ENCODE measurements at places on chromosomes 3 and 15.

- DNase-seq: no peak
These were observed 784.0 kb downstream of the ZPLD1 start for GRCh38 chr3:103218793-103219192.

GRCh38 chr3:96259299-96259698, 555.1 kb upstream of the EPHA6 start:
- DNase-seq: no peak

DNA sequence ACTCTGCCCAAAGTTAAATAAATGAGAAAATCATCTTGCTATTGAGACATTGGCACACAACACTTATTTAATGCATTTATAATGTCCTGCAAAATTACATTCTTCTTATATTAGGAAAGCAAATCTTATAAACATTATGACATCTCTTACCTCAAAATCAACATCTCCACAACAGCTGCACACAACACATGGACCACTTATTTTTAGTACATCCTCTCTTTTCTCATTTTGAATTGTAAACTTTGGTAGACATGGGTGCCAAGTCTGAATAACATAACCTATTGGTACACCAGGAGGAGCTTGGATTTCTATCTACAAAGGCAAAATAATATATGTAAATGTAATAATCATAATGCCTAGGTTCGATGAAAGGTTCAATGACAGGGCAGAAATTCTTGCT, 23.0 kb downstream of the PLSCR1 start:
- no peak for DNase-seq

- no peak for DNase-seq
These were observed 88.9 kb upstream of the OSBPL11 start for GRCh38 chr3:125684199-125684598.

DNA sequence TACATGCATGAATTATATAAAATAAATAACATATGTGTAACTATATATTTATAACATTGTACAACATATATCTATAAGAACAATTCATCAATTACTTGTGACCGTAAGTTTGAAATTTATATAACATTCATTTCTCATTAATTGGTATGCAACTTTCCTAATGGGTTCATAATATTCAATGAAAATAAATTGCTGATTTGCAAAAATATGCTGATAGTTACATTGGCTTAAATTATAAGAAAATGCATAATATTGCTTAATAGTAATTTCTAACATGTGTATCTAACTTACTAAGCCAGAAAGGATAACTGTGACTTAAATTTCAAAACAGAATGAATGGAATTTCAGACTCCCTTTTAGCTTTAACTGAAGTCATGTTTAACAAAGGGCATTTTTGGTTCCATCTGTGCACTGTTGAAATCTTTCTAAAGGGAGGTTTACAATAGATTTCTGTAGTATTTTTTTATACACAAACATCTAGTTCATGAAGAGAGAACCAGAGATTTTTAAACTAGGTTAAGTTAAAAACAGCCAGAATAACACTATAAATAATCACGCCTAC, 310.9 kb downstream of the TBC1D5 start:
- no peak for DNase-seq

- DNase-seq: peak; percentile 6
These were observed 339.7 kb upstream of the NR2F2 start for GRCh38 chr15:95990833-95991232.

DNA sequence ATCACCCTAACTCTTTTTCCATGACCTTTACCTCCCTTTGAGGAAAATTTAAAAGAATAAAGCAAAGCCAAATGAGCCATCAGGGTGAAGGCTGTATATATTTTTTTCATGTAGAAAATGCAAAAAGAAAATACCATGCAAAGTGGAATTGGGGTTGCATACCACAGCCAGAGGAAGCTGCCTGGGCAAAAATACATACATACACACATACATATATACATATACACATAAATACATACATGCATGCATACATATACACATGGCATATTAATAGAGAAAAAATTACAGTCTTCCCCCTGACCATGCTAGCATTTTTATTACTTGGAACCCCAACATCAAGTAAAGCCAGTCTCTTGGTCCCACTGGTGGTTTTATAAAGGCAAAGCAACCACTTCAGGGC, 63.7 kb upstream of the TMCO5A start:
- no peak for DNase-seq

- DNase-seq: peak; percentile 73
These were observed 79.7 kb downstream of the TMEM266 start for GRCh38 chr15:76139368-76140073.

- DNase-seq: no peak
These were observed 207.0 kb upstream of the ONECUT1 start for GRCh38 chr15:52997123-52997522.

- no peak for DNase-seq
These were observed 22.0 kb downstream of the CXCR6 start for GRCh38 chr3:45965253-45965652.

DNA sequence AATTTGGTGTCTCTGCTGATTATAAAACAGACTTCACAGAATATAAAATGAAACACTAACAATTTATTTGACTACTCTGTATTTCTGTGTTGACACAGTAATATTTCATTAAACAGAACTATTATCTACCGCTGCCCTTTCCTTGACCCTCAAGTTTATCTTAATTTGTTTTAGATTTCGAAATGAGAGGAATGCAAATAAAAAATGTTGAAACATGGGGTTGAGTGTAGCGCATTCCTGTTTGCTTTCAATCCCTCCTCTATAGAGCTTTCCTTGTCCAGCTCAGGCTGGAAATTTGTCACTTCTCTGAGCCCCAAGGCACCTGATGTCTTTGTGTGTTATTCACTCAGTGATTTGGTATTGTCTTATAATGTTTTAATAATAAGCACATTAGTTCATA, 550.2 kb downstream of the ZBBX start:
- DNase-seq: no peak

GRCh38 chr3:4570840-4571621, 77.9 kb downstream of the ITPR1 start:
- DNase-seq: no peak

DNA sequence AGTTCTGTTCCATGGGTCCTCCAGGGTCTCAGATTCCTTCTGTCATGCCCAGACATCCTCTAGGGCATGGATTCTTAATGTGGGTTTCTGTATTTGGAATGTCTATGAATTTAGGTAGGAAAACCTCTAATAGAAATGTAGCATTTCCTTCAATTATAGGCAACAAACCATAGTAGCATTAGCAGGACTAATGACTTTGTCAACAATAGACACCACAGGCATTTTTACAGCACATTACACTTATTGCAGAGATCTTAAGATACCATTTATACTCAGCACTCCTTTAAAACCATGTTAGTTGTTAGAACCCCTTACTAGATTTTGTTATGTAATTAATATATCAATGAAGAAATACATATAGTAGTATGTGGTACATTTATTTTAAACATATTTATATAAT, 77.8 kb upstream of the TBC1D5 start:
- DNase-seq: no peak

GRCh38 chr15:40595773-40596172, 1.7 kb downstream of the KNL1 start:
- DNase-seq: no peak

- DNase-seq: no peak
These were observed 119.3 kb upstream of the DAZL start for GRCh38 chr3:16724487-16724886.

DNA sequence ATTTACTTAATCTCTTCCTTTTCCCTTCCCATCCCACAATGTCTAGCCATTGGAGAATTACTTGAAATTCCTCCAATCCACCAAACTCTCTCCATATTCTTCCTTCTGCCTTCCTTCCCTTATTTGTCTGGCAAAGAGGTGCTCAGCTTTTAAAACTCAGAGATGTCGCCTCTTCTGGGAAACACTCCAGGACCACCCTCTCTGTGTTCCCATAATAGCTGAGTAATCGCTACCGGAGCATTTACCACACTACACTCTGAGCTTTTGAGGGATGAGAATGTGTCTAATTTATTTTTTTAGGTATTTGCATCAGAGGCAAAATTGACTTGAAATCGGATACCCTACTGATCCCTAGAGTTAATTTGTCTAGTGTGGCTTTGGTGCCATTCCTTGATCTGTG, 245.7 kb upstream of the TPRG1 start:
- no peak for DNase-seq

DNA sequence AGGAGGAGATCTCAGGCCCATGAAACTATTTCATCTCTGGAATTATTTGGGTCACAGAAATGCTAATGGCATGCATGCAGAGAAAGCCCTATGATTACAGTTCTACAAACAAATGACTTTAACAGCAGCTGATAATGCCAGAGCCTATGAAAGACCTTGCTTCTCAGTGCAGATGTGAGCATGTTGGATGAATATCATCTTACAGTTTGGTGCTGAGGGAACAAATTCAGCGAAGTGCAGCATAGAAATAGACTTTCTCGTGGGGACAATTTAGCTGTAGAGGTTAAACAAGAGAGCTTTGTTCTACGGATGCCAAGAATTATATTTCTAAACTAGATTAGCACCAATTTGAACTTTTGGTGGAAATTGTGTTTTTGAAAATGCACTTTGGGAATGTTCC, 27.7 kb downstream of the PTX3 start:
- DNase-seq: no peak

- DNase-seq: no peak
These were observed 253.2 kb downstream of the ZPLD1 start for GRCh38 chr3:102687851-102688555.

DNA sequence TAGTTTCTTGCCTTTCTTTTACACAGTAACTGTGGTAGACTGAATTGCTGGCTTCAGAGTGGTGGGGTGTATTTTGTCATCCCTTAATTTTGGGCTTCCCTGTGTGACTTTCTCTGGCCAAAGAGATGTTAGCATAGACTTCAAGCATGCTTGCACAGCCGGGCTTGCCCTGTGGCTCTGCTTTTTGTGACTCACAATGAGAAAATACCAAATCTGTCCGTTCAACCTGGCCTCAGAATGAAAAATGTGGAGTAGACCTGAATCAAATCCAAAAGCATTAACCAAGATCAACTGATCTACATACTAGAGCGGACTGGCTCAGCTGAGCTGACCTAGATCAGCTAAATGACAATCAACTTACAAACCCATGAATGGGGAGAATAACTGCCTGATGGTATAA, 51.4 kb downstream of the PLAAT1 start:
- no peak for DNase-seq

All from activated naive CD8-positive, alpha-beta T cell treated with anti-CD3 and anti-CD28 coated beads for 36 hours (primary cell).